ENCODE measurements at places on chromosomes 7 and 10.

DNA sequence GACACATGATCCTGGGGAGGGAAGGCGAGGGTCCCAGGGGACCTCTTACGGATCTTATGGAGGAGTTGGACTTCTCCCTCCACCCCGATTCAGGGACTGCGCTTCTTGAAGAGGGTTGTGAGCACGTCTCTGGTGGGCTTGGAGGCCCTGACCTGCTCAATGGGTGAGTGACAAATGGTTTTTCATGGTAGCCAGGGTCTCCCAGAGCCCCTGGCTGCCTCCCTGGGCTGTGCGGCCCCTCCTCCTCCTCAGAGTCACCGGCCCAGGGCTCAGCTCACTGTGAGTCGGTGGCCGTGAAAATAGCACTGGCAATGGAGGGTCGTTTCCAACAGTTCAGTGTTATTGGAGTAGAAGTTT, 26.6 kb downstream of the INPP5A start:
- no peak for DNase-seq

DNA sequence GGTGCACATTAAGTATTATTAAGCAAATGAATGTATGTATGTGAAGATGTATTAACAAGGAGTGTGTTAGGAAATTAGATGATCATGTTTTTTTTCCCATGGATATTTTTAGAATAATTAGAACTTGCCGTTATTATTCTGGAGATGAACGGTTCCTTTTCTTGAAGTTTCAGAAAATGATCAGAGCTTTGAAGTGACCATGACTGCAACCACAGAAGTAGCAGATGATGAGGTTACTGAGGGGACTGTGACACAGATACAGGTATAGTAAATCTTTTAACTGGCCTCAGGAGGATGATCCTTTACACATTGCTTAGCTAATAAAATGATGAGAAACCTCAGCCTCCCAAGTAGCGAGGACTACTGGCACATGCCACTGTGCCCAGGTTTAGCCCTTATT, 18.6 kb downstream of the DMTF1 start:
- no peak for DNase-seq

GRCh38 chr10:97771055-97771891, 526 bp downstream of the SFRP5 start:
- DNase-seq = no peak

DNA sequence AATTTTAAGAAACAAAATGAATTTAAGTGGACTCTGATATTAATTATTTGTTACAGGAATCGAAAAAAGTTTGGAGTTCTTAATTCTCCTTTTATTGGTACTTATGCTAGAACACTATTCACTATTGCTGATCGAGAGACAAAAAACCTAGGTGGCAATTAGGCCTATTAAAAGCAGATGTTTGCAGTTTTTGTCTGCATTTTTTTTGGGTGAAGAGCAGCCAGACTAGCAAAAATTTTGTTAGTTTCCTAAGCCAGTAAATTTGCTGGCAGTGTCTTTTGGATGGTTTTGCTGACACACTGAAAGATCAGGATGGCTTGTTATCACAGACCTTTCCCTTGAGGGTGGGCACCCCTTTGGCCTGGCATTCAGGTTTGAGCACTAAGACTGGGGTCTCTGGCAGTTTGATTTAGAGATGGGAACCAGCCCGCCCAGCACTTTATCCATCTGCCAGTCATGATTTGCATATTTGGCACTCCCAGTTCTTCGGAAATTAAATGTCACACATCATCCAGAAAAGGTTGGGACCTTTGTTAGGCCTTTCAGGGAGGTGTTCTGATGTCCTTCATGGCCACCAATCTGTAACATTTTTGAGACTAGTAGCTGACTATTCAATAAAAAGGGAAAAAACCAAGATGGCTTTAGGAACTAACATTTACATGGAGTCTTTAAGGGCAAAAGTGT, 57.3 kb downstream of the INPP5F start:
- no peak for DNase-seq

GRCh38 chr7:1112109-1112508, 24.2 kb downstream of the GPER1 start:
- no peak for DNase-seq

DNA sequence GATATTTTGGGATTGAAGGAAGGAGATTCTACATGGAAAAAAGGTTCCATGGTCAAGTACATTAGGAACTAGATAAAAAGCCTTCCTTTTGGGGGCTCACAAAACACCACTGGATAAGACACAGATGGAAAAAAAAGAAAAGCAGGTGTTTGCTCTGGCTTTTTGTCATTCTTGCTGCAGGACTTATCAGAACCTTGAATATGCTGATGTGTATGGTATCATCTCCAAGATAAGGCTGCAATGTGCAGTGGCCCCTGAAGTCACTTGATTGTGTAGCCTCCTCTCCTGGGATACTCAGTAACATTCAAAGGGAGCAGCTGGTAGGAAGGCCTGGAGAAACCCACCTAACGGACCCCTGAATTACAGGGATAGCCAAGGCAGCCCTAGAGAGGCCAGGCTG, 54.1 kb upstream of the CARD11 start:
- DNase-seq = no peak

- DNase-seq = no peak
These were observed 158.9 kb upstream of the TNRC18 start for GRCh38 chr7:5582532-5582935.

GRCh38 chr10:124243702-124244121, 150.3 kb upstream of the CHST15 start:
- no peak for DNase-seq

- DNase-seq = no peak
These were observed 32.3 kb upstream of the CTBP2 start for GRCh38 chr10:125192620-125193019.

DNA sequence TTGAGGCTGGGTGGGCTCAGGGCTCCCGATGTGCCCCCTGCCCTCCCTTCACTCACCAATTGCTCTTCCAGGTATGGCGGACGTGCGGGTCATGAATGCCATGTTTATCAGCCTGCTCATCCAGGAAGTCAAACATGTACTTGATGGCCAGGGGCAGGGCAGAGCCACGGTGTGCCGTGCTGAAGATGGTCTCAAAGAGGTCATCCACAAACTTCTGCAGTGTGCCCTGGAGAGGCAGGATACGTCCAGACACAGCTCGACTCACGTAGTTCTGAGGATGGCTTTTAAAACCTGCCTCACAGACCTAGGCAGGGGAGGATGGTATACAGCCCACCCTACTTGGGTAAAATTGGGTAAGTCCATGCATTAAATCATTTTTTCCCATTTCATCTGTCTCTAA, 431.2 kb downstream of the PLXNA4 start:
- no peak for DNase-seq

GRCh38 chr10:105328503-105329133, 687.5 kb downstream of the SORCS3 start:
- DNase-seq = no peak

GRCh38 chr10:28425422-28425821, 107.5 kb upstream of the WAC start:
- DNase-seq = no peak

DNA sequence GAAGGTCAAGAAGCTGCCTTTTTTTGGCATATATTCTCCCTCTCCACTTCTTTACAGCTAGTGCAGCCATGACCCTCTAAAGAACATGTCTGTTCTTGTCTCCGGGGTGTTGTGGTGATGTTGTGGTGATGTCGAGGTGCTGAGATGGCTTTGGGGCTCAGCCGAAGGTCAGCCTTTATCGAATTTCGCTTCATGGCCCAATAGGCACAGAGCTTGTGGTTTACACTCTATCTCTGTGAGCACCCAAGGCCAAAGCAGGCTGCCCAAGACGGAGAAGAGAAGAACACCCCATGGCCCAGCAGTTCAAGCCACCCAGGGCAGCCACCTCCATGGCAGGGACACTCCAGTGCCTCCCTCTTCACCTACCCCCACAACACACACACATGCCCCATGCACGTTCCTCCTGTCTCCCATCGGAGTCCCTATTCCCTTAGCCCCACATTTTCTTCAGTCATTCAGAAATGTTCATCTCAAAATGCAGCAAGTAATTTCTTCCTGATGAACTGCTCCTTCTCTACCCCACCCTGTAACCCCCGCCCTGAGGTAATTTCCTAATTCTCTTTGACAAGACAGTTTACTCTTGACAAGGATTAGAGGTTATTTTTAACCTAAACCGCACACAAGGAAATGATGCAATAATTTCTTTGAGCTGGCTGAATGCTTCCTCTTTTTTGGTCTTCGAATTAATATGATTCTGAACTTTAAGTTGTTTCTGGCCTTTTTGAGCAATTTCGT, 18.6 kb upstream of the ADRB1 start:
- no peak for DNase-seq

GRCh38 chr10:110471566-110472139, 26.1 kb upstream of the DUSP5 start:
- no peak for DNase-seq

GRCh38 chr7:157932498-157933218, 595.9 kb downstream of the DNAJB6 start:
- DNase-seq = no peak

GRCh38 chr10:128386816-128387604, 260.8 kb upstream of the MKI67 start:
- no peak for DNase-seq

DNA sequence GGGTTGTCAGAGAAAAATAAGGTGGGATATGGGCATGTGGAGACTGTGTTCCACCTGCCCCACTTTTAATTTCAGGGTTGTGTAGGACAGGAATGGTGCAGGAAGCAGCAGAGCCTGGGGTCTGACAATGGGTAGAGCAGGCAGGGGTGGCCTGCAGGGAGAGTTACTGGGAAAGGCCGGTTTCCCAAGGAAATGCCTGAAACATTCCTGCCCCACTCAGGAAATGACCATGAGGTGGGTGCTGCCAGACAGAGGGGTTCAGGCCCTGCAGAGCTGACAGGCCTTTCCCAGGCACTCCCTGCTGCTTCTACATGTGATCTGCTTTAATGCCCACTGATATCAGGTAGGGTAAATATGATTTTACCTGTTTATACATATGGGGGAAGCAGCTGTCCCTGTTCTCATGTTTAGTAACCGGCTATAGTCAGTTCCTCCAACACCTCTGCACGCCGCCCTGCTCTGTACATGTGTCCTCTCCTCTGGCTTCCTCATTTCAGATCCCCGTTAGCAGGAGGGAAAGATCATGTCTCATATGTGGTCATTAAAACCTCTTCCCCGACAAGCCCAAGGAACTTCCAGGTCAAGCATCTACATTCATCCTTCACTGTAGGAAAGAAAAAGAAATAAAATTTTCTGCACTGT, 118.6 kb upstream of the PRSS58 start:
- DNase-seq = no peak

DNA sequence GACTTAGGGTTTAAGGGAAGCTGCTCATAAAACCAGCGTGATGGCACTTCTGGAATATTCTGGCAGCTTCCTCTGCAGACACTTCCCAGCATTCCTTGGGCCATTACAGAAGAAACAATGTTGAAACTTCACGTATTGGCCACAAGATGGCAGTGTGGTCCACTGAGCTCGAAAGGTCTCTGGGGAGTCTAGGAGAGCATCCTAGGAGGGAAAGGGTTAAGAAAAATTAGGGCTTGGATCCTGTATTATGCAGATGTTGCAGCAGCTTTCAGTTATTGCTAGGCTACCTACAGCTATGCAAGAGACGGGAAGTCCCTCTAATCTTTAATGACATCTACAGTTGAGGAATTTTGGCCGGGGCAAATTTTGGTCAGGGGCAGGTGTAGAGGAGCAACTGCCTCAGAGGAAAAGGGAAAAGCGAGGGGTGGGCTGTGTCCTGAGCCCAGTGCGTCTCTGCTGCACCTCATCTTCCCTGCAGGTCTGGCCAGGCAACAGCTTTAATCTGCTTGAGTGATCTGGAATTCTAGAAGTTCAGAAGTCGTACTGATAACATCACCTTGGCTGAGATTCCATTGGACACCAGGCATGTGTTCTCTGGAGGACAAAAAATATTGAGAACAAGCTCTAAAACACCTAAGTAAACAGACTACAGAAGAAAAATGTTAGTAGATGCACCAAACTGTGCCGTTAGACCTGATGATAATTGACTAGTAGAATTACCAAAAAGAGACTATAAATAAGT, 220.8 kb upstream of the PRSS58 start:
- no peak for DNase-seq

Data from nucleus accumbens (tissue), 56 donors.